Tongue (tissue), 3 donors: ENCODE measurements at places on chromosomes 1 and 21. TPM values are rescaled to one million over a fixed set of nuclear protein-coding genes. Genes with fewer than 3 reads are reported as not detected.

ZNF648 gene
- total RNA-seq, result 0.51 TPM

NES gene
- 216 TPM for total RNA-seq

CDCP2 gene
- total RNA-seq, result 0.10 TPM

DHRS3 gene
- total RNA-seq, result 30.7 TPM

IFFO2 gene
- total RNA-seq, result 8.6 TPM

LCE1C gene
- total RNA-seq, result not detected

CHRNB2 gene
- total RNA-seq, result 0.72 TPM
